Pulmonary artery endothelial cell (primary cell): ENCODE measurements at places on chromosomes 4 and X.

DNA sequence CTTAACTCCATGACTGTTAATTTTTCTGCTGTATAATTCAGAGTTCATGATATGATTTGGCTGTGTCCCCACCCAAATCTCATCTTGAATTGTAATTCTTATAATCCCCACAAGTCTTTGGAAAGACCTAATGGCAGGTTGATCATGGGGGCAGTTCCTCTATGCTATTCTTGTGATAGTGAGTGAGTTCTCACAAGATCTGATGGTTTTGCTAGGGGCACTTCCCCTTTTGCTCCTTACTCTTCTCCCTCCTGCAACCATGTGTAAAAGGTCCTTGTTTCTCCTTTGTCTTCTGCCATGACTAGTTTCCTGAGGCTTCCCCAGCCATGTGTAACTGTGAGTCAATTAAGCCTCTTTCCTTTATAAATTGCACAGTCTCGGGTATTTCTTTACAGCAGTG lies 1751.9 kb downstream of the ARAP2 start:
- no peak for DNase-seq

- DNase-seq: no peak
Observed at GRCh38 chr4:37437163-37437562, 192.6 kb downstream of the NWD2 start.

GRCh38 chr4:99090481-99091215 lies 2.1 kb upstream of the ADH5 start:
- no peak for DNase-seq

DNA sequence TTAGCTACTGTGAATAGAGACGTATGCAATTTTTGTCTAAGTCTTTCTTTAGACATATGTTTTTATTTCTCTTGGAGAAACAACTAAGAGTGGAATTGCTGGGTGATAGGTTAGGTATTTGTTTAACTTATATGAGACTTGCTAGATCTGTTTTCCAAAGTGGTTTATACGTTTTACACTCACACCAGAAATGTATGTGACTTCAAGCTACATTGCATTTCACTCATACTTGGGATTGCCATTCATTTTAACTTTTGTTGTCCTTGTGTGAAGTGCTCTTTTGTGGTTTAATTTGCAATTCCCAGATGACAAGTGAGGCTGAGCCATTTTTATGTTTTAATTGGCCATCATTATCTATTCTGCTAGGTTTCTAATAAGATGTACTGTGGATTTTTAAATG lies 817.2 kb downstream of the GLUD2 start:
- DNase-seq: no peak

GRCh38 chrX:292900-293897 lies 12.0 kb downstream of the PLCXD1 start:
- no peak for DNase-seq

DNA sequence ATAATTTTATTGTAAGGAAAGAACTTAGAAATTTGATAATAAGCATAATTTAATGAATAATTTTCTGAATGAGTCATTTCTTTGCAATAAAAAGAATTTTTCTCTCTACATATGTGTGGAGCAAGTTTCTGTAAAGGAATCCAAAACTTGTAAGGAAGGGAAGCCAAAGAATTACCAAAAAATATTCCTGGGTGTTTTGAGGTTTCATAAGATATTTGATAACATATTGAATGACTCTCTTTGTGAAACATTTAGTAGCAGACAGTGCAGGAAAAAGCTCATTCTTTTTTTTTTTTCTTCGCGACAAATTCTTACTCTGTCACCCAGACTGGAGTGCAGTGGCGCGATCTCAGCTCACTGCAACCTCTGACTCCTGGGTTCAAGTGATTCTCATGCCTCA lies 469.0 kb upstream of the MAGEB2 start:
- DNase-seq: no peak

DNA sequence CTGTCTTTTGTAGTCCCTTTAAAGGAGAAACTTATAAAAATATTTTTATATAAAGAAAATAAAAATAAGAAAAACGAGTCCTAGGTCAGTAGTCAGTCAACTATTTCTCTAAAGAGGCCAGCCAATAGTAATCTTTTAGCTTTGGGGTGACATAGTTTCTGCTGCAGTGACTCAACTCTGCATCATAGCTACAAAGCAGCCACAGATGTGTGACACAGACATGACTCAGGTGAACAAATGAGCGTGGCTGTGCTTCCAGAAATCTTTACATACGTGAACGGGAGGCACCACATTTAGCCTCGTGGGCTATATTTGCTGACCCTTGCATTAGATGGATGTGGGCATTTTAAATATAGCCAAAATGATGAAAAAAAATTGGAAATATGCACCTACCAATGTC lies 1862.5 kb upstream of the TENM3 start:
- DNase-seq: no peak
